K562 (cell line): ENCODE measurements at places on chromosomes 4 and X. TPM values are rescaled to one million over a fixed set of nuclear protein-coding genes. Genes with fewer than 3 reads are reported as not detected.

DNA sequence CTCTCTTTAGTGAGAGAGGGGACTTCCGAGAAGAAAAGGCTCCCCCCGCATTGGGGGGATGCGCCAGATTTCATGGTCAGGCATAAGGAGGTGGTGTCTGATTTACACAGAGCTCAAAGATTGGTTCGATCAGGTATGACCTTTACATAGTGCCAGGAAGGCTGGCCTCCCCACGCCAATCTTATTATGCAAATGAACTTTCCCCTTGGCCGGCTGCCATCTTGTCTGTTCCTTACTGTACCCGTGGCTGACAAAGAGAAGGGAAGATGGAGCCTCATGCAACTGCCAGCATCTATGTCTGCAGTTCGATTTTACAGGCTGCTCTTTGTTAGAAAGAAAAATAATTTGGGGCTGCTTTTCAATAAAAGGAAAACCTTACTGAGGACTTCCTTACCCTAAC, 197.2 kb downstream of the GPM6A start:
- no peak overlapping the region for H3K27ac ChIP-seq
- no peak overlapping the region for H3K4me3 ChIP-seq
- DNase-seq: no peak
- H3K4me1 ChIP-seq: no peaks in the 10 kb centered on the region
- H3K27me3 ChIP-seq: no peaks in the 10 kb centered on the region
- H3K36me3 ChIP-seq: no peaks in the 10 kb centered on the region

DNA sequence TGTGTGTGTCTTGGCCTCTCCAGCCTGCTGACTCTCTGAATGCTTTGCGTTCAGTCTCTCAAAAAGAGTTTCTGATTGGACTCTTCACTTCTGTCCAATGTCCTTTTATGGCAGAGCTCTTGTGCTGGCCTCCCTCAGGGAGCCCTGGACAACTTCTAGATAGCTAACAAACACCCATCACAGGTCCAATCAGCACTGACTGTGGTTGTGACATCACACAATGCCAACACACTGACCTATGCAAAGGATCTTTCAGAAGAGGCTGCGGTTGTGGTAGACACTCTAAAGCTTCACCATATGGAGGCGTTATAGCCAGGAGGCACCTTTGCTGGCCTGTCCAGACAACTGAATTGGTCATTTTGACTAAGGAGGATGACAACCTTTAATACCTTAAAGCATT, 53.8 kb upstream of the LSM6 start:
- H3K4me3 ChIP-seq: no peak overlapping the region
- H3K36me3 ChIP-seq: no peaks in the 10 kb centered on the region
- DNase-seq: no peak
- H3K27ac ChIP-seq: no peak overlapping the region
- no peaks in the 10 kb centered on the region for H3K27me3 ChIP-seq
- no peaks in the 10 kb centered on the region for H3K4me1 ChIP-seq

DNA sequence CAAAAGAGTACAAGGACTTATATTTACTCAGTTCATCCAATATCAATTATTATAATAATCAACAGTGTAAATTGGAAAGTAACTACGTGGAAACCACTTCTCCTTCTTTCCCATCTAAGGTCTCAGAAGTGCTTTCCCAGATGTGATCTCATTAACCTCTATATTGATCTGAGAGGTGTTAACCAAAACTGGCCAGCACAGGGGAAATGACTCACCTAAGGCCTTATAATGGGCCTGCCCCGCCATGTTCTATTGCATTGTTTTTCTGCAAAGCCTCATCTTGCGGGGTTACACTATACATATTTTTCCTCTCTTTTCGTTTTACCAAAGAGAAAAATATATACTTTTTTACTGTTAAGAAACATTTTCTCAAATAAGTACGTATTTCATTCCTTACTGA, 20.5 kb downstream of the RAB40A start:
- DNase-seq: no peak

DNA sequence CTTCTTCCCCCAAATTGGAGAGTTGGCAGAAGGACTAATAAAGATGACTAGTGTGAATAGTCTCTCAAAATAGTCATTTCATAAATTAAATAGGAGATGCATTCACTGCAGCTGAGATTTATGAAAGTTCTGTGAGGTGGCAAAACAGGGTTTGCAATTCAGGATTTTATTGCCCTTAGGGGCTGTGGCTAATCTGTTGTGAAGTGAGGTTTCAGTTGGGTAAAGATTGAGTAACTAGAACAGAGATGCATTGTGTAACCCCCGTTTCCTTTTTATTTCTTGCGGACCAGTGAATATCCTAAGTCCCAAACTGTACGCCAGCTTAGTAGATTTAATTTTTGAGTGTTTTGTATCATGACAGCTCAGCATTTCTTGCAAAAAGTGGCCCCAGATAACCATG, 16.2 kb upstream of the SCRG1 start:
- no peak for DNase-seq
- no peak overlapping the region for H3K4me3 ChIP-seq
- no peak overlapping the region for H3K27ac ChIP-seq
- H3K27me3 ChIP-seq: no peaks in the 10 kb centered on the region
- H3K36me3 ChIP-seq: no peaks in the 10 kb centered on the region

The OPRPN gene
- not detected in 2 replicates for total RNA-seq

The GPM6B gene
- not detected in 2 replicates for total RNA-seq
